Pancreas (tissue), 10 donors: ENCODE measurements at places on chromosomes 4 and X. TPM values are rescaled to one million over a fixed set of nuclear protein-coding genes. Genes with fewer than 3 reads are reported as not detected.

DCLK2 gene
- total RNA-seq: 1.3 TPM

PPP4R3C gene
- total RNA-seq: not detected

MAP9 gene
- 5.9 TPM for total RNA-seq

CENPU gene
- total RNA-seq: 0.60 TPM

CCNQ gene
- total RNA-seq: 8.2 TPM

REELD1 gene
- 0.14 TPM for total RNA-seq

- no peaks in the 10 kb centered on the region for H3K4me1 ChIP-seq
- no peak for DNase-seq
- H3K4me3 ChIP-seq: no peak overlapping the region
- H3K27me3 ChIP-seq: no peaks in the 10 kb centered on the region
- no peak overlapping the region for H3K27ac ChIP-seq
Measured at GRCh38 chrX:136354201-136354600, 53.4 kb downstream of the ADGRG4 start.

DNA sequence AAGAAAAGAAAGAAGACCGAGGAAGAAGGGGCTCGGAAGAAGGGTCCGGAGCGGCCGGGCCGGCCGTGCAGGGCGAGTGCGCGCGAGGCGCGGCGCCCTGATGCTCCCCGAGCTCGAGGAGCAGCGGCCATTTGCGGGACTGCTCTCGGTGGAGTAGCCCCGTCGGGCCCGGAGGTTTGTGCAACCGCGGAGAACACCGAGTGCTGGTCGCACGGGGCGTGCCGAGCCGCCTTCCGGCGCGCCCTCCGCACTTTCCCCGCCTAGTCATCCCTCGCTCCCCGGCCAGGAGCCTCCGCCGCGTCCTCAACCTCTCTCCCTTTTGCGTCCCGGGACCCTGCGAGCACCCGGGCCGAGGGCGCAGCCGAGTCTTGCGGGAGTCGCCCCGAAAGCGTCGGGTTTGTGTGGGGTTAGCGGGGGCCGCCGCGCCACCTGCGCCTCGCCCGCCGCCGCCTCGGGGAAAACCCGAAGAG is 127.4 kb downstream of the LAS1L start:
- H3K36me3 ChIP-seq: no peaks in the 10 kb centered on the region
- no peak overlapping the region for H3K27ac ChIP-seq
- H3K4me1 ChIP-seq: no peaks in the 10 kb centered on the region
- H3K27me3 ChIP-seq: no peaks in the 10 kb centered on the region
- peak overlapping the region; percentile 19 for H3K4me3 ChIP-seq

GRCh38 chr4:137531986-137532868 is at the start of gene PCDH18:
PCDH18 (minus strand) TSS chr4:137532494; CDS start chr4:137532088, 406 bp downstream.
- H3K4me3 ChIP-seq: no peak within 1 kb of the TSS
- no peaks in the 10 kb centered on the region for H3K4me1 ChIP-seq
- H3K36me3 ChIP-seq: no peaks in the 10 kb centered on the region
- H3K27ac ChIP-seq: peak within 1 kb of the TSS; percentile 15

GRCh38 chr4:122903766-122904288 is 18.6 kb downstream of the NUDT6 start:
- H3K4me3 ChIP-seq: no peak overlapping the region
- no peaks in the 10 kb centered on the region for H3K27me3 ChIP-seq
- no peaks in the 10 kb centered on the region for H3K4me1 ChIP-seq
- H3K36me3 ChIP-seq: no peaks in the 10 kb centered on the region

DNA sequence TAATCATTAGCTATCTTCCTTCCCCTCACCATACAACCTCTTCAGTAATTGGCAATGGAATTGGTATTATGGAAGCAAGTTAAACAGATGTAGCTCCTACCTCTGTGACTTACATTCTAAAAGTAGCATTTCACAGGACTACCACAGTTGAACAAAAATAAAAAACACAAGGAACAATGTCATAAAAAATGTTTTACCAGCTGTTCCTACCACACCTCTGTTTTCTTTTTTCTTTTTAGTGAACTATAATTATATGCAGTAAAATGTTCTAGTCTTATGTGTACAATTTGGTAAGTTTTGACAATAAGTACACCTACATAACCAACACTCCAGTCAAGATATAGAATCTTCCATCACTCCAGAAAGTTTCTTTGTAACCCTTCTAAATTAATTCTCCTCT is 54.1 kb upstream of the GEMIN8 start:
- no peak overlapping the region for H3K27ac ChIP-seq
- no peak overlapping the region for H3K4me3 ChIP-seq
- H3K4me1 ChIP-seq: no peaks in the 10 kb centered on the region

- no peaks in the 10 kb centered on the region for H3K36me3 ChIP-seq
- H3K27me3 ChIP-seq: no peaks in the 10 kb centered on the region
- H3K4me3 ChIP-seq: peak overlapping the region; percentile 35
- peak overlapping the region; percentile 46 for H3K27ac ChIP-seq
Measured at GRCh38 chr4:89249313-89249712, 58.3 kb downstream of the GPRIN3 start.

- H3K27me3 ChIP-seq: no peaks in the 10 kb centered on the region
- H3K27ac ChIP-seq: no peak overlapping the region
- no peak for DNase-seq
- no peaks in the 10 kb centered on the region for H3K4me1 ChIP-seq
- H3K36me3 ChIP-seq: no peaks in the 10 kb centered on the region
- no peak overlapping the region for H3K4me3 ChIP-seq
Measured at GRCh38 chrX:114798907-114799306, 215.0 kb downstream of the HTR2C start.

GRCh38 chr4:152398060-152398459 is 137.8 kb downstream of the FBXW7 start:
- no peaks in the 10 kb centered on the region for H3K4me1 ChIP-seq
- DNase-seq: no peak
- H3K27me3 ChIP-seq: no peaks in the 10 kb centered on the region
- H3K27ac ChIP-seq: no peak overlapping the region
- H3K36me3 ChIP-seq: no peaks in the 10 kb centered on the region

DNA sequence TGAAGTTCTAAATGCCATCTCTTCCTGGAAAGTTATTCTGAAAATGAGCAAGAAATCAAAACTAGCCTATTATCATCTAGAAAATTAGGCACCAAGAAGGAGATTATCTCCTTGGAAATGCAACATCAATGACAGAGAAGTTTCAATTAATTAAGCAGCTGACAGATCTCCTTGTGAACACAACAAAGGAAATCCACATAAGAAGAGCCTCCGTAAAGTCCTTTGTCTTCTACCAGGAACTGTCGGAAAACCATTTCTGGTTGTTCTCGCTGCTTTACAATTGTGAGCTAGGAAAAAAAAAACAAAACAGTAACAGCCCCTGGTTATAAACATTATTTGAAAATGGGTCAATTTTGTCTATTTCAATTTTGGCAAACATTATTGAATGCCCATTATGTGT is 38.2 kb downstream of the METTL14 start:
- no peaks in the 10 kb centered on the region for H3K27me3 ChIP-seq
- H3K36me3 ChIP-seq: peaks cover 22% of the 10 kb centered on the region
- H3K4me3 ChIP-seq: no peak overlapping the region
- H3K4me1 ChIP-seq: no peaks in the 10 kb centered on the region

DNA sequence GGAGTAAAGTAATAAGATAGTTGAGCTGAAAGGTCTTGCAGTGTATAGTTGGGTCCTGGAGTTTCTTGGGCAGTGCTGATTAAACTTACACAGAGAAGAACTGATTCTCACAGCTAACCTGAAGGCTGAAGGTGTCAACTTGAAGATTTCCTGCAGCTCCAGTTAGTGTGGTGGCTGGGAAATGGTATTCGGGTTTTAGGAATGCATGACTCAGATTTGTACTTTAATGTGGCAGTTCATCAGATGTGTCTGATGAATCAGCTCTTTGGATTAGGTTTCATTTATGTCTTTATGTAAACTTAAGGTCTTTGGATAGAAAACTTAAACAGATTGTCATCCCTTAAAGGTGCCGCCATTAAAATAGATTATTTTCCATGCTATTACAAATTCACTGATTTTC is 200.0 kb downstream of the IL1RAPL1 start:
- no peaks in the 10 kb centered on the region for H3K4me1 ChIP-seq
- H3K27me3 ChIP-seq: no peaks in the 10 kb centered on the region
- H3K4me3 ChIP-seq: no peak overlapping the region
- DNase-seq: no peak
